ENCODE measurements at places on chromosomes 2 and 18. TPM values are rescaled to one million over a fixed set of nuclear protein-coding genes. Genes with fewer than 3 reads are reported as not detected.

- no peak for DNase-seq
Measured at GRCh38 chr2:239378021-239378917, 22.6 kb downstream of the HDAC4 start.

- peak; percentile 37 for DNase-seq
Measured at GRCh38 chr2:147049957-147050356, 794.9 kb upstream of the ACVR2A start.

DNA sequence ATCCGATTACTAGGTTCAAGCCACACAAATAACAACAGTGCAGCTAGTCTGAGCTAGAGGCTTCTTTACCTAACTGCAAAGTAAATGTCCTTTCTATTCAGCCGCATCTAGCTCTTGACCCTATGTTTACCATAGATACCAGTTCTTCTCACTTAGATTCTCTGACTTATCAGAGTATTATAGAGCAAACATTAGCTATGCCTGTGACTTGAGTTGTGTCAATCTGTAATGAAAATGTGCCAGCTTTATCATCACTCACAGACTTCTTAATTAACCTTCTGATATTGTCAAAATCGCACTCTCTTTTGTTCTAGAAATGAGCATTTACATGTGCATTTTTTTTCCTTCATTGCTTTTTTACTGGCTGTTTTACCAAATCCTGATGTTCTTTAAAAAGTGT is 79.9 kb downstream of the BCL11A start:
- no peak for DNase-seq

DNA sequence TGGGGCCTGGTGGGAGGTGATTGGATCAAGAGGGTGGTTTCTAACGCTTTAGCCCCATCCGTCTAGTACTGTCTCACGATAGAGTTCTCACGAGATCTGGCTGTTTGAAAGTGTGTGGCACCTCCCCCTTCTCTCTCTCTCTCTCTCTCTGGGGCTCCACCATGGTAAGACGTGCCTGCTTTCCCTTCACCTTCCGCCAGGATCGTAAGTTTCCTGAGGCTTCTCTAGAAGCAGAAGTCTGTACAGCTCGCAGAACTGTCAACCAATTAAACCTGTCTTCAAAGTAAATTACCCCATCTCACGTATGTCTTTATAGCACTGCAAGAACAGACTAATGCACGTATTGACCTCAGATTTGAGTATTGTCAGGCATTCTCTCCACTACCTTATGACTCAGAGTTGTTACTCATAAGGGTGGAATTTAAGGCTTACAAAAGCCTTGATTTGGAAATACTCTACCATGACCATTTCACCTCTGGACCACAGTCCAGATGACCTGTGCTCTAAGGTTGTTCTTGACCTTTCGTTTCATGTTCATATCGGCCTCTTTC is 99.5 kb upstream of the AGAP1 start:
- DNase-seq: peak; percentile 81

GRCh38 chr2:68119504-68119903 is 38.2 kb upstream of the PNO1 start:
- no peak for DNase-seq

DNA sequence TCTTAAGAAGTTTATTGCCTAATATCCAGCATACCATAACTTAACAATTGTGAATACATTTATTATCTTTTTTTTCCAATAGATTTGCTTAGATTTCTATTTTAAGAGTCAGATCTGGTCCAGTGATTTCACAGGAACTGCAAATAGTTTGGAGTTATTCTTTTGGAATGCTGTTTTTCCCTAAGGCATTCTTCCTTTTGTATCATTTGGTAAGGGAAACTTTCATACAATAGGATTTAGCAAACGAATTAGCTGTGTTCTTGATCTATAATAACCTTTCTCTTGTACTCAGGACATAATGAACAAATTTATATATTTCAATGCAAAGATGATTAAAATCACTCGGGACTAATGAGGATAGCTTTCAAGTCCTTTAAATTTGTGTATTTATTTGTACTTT is 201.6 kb downstream of the ERBB4 start:
- DNase-seq: peak; percentile 4

GRCh38 chr2:124921191-124921590 is 896.1 kb downstream of the CNTNAP5 start:
- DNase-seq: no peak

GRCh38 chr2:197888321-197888720 is 83.9 kb downstream of the PLCL1 start:
- DNase-seq: no peak

DNA sequence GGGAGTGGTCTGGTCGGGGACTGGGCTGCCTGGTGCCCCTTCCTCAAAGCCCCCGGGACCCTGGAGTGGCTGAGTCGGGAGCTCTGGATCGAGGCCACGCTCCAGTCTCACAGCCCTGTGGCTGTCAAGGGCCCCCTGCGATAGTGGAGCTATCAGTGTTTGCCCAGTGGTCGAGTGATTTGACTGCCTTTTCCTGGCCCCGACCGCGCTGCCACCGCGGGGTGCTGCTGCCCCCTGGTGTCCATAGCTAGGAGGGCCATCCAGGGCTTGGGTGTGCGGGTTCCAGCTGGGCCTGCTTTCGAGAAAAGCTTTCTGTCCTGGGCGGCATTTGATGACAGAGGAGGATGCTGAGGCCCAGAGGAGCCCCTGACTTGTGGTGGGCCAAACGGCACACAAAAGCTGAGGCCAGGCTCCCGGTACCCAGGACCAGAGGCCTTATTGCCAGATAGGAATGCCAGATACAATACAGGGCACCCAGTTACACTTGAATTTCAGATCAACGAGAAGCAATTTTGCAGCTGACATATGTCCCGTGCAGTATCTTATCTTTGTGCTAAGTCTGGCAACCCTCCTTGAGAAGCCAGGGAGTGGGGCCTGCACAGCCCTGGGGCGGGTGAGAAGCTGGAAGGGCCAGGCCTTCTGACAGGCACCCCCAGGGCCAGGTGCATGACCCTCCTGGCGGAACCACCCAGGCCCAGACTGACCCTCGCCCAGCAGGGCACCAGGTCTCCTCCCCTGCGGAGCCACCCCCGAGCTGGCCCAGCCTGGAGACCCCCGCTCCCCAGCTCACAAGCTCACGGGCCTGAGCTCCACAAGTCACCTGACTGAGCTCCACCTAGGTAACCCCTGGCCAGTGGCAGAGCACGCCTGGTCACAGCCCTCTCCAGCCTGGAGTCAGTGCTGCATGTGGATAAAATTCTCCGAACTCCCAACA is 13.0 kb downstream of the ODC1 start:
- peak; percentile 58 for DNase-seq

The CMPK2 gene
- total RNA-seq: 0.26 TPM
